ENCODE measurements at places on chromosomes 1 and 21. TPM values are rescaled to one million over a fixed set of nuclear protein-coding genes. Genes with fewer than 3 reads are reported as not detected.

- H3K27ac ChIP-seq = no peak overlapping the region
- H3K4me3 ChIP-seq = no peak overlapping the region
- no peak for DNase-seq
- no peaks in the 10 kb centered on the region for H3K36me3 ChIP-seq
- no peaks in the 10 kb centered on the region for H3K4me1 ChIP-seq
Measured at GRCh38 chr1:101452825-101453224, 216.0 kb downstream of the S1PR1 start.

- no peak for DNase-seq
- peaks cover 66% of the 10 kb centered on the region for H3K36me3 ChIP-seq
- no peaks in the 10 kb centered on the region for H3K27me3 ChIP-seq
- H3K4me1 ChIP-seq = peaks cover 49% of the 10 kb centered on the region
Measured at GRCh38 chr1:23401313-23401712, 23.2 kb downstream of the TCEA3 start.

GRCh38 chr21:46060596-46061061 lies 37.3 kb upstream of the COL6A2 start:
- H3K4me1 ChIP-seq = peaks cover 46% of the 10 kb centered on the region
- no peak overlapping the region for H3K4me3 ChIP-seq
- peak; percentile 77 for DNase-seq
- peaks cover 4% of the 10 kb centered on the region for H3K27me3 ChIP-seq

The CD1B gene
- not detected for polyA plus RNA-seq

- no peak overlapping the region for H3K4me3 ChIP-seq
- no peak overlapping the region for H3K27ac ChIP-seq
- peaks cover 9% of the 10 kb centered on the region for H3K36me3 ChIP-seq
- no peak for DNase-seq
- H3K4me1 ChIP-seq = no peaks in the 10 kb centered on the region
- no peaks in the 10 kb centered on the region for H3K27me3 ChIP-seq
Measured at GRCh38 chr1:217614200-217614712, 16.6 kb downstream of the GPATCH2 start.

DNA sequence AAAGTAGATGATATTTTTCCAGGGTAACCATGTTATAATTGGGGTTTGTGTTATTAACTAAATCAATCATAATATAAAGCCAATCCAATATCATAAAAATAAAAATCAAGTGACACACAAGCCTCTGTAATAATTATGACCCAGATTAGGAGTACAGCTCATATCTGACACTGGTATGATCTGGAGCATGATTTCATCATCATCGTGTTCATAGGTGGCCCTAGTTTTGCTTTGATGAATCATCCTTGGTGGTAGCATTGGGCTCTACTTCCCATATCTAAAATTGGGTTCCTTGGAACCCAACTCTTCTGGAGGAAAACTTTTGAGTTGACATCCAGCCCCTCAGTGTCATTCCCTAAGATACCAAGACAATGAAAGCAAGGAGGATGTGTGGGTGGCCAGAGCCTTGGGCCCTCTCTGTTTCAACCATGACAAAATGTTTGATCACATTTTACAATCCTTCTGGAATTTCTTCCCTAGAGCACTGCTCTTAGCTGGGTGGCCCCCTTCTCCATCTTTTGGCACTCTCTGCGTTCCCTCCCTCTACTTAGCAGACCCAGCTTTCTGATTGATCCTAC lies 37.0 kb upstream of the ENAH start:
- no peak overlapping the region for H3K27ac ChIP-seq
- no peak for DNase-seq
- H3K4me3 ChIP-seq = no peak overlapping the region
- H3K36me3 ChIP-seq = no peaks in the 10 kb centered on the region
- no peaks in the 10 kb centered on the region for H3K27me3 ChIP-seq
- H3K4me1 ChIP-seq = peaks cover 7% of the 10 kb centered on the region

- H3K27me3 ChIP-seq = no peaks in the 10 kb centered on the region
- H3K4me1 ChIP-seq = peaks cover 2% of the 10 kb centered on the region
- peak overlapping the region; percentile 81 for H3K27ac ChIP-seq
- H3K36me3 ChIP-seq = no peaks in the 10 kb centered on the region
- no peak for DNase-seq
Measured at GRCh38 chr1:150236614-150237100, 745 bp upstream of the ANP32E start.

GRCh38 chr1:117592155-117592554 lies 13.7 kb upstream of the TENT5C start:
- no peak overlapping the region for H3K27ac ChIP-seq
- H3K27me3 ChIP-seq = no peaks in the 10 kb centered on the region
- H3K4me3 ChIP-seq = no peak overlapping the region
- DNase-seq = no peak
- no peaks in the 10 kb centered on the region for H3K36me3 ChIP-seq
- no peaks in the 10 kb centered on the region for H3K4me1 ChIP-seq

Data from muscle of leg (tissue), 16 donors.